Fibroblast of skin of abdomen (primary cell): ENCODE measurements at places on chromosomes 1 and 21.
A peak's percentile ranks its signal among the peaks of the same experiment; 100 is the strongest.

DNA sequence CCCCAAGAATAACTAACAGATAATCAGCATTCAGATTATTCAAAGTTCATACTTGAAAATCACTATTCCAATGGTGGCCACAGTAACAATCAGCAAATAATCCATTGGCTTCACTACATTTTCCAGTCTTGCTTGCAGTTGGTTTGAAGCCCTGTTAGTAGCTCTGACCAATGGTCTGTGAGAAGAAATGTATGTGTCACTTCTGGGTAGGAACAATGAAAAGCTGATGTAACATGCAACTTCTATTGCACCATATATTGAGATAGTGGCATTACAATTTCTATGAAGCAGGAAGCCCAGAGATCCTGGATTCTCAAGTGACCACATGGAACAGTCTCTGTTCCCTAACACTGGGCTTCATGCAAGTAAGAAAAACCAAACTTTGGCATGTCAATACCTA is 250.9 kb upstream of the DAB1 start:
- peak; percentile 26 for DNase-seq

DNA sequence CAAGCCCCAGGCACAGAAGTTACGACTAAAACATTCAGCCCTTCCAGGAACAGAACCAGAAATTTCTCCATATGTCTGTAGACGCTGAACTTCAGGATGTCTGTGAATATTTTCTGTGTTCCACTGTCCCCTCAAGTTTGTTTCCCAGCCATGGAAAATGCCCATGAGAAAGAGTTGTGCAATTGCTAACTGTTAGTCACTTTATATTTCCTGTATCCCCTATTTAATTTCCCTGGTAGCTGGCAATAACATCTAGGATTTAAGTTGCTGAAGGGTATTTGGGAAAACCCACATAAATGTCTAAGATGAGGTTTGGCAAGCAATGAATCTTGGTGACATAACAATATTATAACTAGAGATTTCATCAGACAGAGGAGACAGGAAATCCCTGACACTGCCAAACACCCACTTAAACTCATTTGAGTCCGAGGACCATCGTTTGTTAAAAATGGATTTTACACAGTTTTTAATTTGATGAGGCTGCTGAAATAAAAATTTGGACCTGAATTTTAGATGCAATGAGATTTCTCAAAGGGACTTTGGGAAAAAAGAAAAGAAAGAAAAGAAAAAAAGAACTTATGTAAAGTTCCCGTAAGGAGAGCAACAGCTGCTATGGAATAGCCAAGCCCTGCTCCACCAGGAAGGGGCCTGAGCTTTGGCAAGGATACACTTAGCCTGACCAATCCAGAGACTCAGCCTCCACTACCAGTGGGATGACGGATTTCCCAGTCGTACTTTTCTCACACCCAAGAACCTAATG is 21.8 kb upstream of the ERRFI1 start:
- DNase-seq, result peak; percentile 94

GRCh38 chr1:243447347-243447746 is 191.5 kb downstream of the SDCCAG8 start:
- DNase-seq, result peak; percentile 33

DNA sequence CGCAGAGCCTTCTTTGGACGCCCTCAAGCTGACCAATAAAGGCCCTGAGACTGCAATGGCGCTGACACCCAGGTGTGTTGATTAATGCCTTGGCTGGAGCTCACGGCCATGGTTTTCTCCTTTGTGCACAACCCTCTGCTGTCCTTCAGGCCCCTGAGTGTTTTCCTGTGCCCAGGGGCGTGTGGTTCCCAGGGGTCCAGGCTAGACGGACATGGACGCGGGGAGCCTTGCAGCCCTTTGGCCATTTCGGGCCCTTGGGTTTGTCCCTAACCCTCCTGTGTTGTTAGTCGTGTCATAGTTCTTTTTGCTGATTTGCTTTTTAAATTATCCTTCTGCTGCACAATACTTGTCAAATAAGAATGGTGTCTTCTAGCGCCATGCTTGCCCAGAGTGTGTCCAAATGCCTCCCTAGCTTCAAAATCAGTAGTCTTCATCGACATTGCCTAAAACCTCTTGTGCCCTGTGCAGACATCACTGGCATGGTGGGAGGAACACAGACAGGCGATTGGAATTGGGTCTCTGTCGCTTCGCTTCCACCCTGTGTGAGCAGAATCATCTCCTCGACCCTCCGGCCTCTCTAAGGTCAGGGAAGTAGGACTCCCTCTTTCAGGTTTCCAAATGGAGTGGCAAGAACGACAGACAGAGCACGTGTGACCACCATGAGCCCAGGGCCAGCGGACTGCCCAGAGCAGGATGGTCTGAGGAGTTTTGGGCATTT is 1.9 kb downstream of the KRTAP10-4 start:
- no peak for DNase-seq

- DNase-seq, result no peak
Observed at GRCh38 chr1:185594786-185595410, 139.3 kb upstream of the HMCN1 start.

DNA sequence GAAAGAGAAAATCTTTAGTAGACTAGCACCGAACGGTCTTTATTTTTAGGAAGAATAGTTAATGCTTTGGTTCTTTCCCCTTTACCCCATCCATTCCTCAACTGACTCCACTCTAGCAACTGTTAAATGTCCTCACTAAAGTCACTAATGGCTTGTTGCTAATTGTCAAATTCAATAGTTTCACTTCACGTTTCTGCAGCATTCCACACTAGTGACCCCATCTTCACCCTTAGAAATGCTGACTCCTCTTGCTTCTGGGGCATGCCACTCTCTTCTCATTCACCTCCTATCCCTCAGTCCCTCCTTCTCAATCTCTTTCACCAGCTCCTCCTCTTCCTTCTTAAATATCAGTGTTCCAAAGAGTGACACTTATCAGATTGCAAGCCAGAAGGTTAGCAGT is 19.4 kb upstream of the CADM3 start:
- no peak for DNase-seq

GRCh38 chr1:75502776-75503175 is 108.1 kb downstream of the SLC44A5 start:
- no peak for DNase-seq

DNA sequence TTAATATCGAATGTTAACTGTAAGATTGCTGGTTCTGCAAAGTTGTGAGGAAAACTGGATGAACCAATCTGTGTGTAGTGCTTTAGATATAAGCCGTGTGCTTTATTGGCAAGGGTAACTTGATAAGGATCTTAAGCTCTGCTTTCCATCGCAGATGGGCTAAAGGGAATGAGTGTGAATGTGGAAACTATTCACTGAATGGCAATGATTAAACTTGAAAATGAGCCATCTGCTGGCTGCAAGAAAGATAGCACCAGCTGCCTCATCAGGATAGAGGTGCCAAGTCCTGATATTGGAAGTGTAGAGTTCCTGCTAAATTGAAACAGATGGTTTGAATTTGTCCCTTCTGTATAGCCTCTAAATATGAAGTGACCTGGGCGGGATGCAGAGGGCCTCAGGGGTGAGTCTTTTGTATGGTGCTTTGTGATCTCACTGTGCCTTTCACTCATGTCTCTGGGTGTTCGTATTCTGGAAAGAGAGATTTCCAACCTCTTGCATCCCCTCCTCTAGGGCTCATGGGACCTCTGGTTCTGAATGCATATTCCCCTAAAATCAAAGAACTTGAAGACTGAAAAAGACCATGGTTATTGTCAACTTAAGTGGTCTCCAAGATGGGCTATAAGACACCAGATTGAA is 9.2 kb downstream of the FCRL3 start:
- peak; percentile 30 for DNase-seq

DNA sequence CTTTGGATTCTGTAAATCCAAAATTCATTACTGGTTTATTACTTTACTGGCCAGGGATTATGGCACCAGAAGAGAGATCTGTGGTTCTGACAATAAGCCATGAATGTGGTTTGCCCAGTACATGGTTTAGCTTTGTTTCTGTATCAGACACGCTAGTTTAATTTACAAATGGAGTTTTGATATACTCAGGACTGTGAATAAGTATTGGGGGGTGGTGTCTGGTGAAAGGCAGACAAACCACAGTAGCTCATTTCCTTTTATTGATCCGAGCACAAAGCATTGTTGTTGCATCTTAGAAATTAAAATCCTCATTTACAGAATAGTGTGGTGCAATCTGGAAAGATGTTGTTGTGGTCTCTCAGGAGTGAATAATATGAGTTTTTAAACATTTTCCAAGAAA is 96.0 kb downstream of the ST6GALNAC3 start:
- DNase-seq, result no peak
